ENCODE measurements at places on chromosomes 7 and 10.
A peak's percentile ranks its signal among the peaks of the same experiment; 100 is the strongest.

DNA sequence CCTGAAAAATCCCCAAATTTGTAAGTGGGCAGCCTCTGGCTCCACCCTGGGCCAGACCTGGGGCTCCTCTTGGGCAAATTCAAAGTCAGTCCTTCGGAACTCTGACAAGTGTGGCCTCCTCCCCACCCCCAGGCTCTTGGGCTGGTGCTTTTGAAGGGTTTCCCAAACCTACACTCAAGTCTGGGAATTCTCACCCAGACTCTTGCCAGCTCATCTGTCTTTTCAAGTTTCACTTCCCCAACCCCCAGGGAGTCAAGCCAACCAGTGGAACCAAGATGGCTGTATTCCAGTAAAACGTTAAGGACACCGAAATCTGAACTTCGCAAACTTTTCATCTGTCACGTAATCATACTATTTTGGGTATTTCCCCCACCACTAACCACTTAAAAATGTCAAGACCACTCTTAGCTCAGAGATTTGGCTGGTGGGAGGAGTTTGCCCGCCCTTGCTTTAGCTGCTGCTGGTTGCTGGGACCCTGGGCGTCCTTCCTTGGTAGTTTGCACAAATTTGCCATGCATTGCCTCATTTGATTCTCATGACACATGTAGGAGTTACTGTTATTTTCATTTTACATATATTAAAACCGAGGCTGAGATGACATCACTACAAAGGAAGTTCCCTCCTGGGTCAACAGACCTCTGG is 1.7 kb upstream of the MYO1G start:
- no peak for DNase-seq

DNA sequence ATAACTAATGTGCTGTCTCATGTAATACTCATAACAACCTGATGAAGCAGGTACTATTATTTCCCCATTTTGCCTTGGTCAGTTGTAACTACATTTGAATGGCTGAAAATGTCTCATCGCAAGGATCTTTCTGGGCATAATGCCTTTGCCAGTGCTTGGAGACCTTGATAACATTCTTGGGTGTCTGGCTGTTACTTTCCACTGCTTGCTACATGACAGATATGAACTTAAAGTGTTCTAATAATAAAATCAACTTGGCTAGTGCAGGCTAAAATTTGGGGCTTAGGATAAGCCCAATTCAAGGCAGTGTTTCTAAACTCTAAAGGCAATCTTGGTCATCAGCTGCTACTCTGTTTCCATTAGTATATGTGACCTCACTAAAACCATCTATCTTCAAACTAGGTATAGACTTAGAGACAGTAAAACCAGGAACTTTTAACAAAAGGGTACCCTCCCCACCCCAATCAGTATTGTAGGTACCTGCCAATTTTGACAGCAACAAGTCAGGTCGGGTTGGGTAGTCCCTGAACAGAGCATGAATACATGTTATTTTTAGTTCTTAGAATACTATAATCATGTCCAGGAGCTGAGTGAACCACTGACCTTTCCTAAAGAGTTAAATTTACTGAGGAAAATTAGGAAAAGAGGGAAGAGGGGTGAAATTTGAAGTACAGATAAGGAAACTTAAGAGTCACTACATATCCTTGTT is 68.2 kb upstream of the AHR start:
- no peak for DNase-seq

GRCh38 chr10:101682172-101682825 is 12.7 kb downstream of the FBXW4 start:
- peak; percentile 7 for DNase-seq

GRCh38 chr7:49166441-49166840 is 242.1 kb downstream of the CDC14C start:
- DNase-seq = peak; percentile 1

DNA sequence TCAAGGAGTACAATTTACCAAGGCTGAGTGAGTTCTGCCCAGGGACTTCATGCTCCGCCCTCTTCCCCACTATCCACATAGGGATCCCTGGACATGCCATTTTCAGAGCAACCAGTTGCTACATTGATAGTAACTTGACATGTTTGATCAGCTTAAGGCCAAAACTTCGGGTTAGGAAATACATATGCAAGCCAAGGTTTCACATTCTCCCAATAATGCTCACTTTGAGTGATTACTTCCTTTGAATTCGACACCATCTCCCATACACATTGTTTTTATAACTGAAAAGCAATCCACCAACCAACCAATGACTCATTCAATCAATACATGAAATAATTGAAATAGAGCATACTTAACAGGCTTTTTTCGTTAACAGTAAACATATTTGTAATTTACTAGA is 137.9 kb downstream of the GLI3 start:
- DNase-seq = no peak

GRCh38 chr10:78747401-78748234 is 321.1 kb upstream of the ZMIZ1 start:
- DNase-seq = no peak

- DNase-seq = peak; percentile 59
These were observed 200.7 kb downstream of the RAPGEF5 start for GRCh38 chr7:22156205-22156604.

GRCh38 chr7:23100697-23101096 is 4.9 kb upstream of the KLHL7 start:
- DNase-seq = no peak

- no peak for DNase-seq
These were observed 436.7 kb downstream of the IPMK start for GRCh38 chr10:57830877-57831560.

DNA sequence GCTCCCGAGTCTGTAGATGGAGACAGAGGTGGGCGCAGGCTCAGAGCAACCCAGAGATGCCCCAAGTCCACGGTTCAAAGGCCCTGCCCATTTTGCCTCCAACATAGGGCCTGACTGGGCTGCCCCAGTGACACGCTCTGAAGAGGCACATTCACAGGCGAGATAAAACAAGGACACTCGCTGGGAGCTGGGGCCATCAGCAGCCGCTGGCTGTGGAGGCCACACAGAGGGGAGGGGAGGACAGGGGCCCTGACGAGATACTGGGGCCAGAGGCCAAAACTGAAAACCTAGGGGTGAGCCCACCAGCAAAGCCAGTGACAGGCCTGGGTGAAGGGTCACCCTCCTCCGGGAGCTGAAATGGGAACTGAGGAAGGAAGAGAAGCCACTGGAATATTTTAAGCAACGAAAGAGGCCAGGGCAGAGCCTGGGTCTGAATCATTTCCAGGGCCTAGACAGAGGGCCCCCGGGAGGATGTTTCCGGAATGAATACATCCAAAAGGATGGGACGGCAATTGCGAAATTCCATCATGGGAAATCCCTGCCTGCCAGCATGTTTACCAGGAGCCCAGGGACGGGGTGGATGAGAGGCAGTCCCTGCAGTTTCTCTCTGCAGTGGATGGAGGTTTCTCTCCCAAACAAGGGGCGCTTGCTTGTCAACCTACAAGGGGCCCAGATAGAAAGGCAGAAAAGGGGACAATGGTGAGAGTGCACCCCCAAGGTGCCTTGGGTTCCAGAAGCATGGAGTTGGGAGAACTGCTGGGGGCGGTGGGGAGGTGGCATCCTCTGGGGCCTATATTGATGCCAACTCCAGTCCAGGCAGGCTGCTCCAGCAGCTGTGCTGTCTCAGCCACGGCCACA is 29.0 kb upstream of the HSPA12A start:
- peak; percentile 69 for DNase-seq

DNA sequence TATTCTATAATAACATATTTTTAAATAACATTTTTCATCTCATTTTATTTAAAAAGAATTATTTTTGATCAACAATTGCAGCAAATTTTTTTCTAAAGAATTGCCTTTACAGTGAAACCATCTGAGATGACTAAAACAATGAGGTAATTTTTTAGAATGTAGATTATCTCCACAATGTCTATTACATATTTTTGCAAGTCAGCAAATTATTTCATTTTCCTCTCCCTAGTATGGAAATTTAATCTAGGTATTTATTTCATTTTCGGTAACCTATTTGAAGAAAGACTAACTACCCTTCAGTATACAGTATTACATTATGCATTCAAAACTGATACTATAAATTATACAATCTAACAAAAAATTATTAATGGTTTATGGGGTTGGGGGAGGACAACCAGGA is 213.2 kb upstream of the SP4 start:
- DNase-seq = no peak

GRCh38 chr7:146201945-146202344 is 85.3 kb downstream of the CNTNAP2 start:
- DNase-seq = no peak

DNA sequence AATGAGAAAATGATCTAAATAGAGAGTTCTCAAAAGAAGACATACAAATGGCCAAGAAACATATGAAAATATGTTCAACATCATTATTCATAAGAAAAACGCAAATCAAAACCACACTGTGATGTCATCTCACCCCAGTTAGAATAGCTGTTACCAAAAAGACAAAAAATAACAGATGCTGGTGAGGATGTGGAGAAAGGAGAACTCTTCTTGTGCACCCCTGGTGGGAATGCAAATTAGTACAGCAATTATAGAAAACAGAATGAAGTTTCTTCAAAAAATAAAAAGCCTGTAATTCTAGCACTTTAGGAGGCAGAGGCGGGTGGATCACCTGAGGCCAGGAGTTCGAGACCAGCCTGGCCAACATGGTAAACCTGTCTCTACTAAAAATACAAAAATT is 199.3 kb downstream of the PARD3 start:
- DNase-seq = no peak

DNA sequence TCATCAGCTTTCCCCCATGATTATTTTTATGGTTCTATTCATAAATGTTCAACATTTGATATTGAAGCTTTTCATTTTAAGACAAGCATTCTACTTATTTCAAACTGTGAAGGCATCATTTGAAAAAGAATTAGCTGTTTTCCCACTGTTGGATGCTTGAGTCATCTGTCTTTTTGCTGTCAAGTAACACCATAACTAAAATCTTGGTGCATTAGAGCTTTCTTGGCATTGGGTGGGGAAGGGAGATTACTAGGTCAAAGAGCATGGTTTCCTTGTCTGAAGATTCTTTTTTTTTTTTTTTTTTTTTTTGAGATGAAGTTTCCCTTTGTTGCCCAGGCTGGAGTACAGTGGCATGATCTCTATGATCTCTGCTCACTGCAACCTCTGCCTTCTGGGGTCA is 68.5 kb downstream of the CTBP2 start:
- peak; percentile 41 for DNase-seq

DNA sequence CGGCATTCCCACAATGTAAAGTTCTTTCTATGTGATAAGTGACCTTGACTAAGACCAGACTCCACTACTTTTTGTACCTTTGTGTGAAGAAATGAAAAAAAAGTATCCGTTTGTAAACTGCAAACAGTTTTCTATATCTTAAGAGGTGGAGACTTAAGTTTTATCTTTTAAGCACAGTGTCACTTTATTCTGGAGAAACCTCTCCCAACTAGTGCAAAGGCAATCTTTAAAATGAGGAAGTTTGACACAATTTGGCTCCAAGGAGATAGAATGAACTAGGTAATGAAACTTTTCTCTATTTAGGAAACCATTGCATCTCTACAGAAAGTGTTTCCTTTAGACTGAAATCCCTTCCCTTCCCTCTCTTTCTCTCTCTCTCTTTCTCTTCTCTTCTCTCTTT is 122.9 kb downstream of the SAMD9 start:
- DNase-seq = no peak

DNA sequence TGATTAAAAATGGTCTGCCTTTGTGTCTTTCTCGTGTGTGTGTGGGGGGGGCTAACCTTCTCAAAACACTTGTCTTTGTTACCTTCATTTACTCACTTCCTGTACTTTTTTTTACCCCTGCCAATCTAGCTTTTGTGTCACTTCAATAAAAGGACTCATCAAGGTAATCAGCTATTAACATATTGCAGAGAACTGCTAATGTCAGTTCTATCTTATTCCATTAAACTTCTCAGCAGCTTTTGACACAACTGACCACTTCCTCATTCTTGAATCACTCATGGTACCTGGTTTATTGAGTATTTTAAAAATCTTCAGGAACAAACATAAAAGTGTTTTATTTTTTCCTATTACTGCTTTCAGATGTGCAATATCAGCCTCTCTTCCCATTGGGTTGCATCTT is 59.8 kb downstream of the SLC25A40 start:
- no peak for DNase-seq

DNA sequence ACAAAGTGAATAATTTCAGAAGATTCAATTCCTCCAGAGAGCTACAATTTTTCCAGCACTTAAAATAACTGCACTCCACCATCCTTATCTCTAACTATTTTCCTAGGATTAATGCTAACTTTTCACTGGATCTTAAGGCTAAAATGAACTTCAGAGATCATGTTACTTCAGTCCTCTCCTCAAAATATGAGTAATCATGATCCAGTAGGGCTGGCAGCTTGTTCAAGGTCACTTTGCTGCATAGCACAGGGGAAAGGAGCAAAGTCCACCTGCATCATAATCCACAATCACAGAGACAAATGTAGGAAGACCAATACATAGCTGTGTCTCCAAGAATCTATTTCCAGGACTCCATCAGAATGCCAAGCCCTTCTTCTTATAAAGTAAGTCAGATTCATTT is 150.3 kb downstream of the LRRTM3 start:
- DNase-seq = peak; percentile 7

DNA sequence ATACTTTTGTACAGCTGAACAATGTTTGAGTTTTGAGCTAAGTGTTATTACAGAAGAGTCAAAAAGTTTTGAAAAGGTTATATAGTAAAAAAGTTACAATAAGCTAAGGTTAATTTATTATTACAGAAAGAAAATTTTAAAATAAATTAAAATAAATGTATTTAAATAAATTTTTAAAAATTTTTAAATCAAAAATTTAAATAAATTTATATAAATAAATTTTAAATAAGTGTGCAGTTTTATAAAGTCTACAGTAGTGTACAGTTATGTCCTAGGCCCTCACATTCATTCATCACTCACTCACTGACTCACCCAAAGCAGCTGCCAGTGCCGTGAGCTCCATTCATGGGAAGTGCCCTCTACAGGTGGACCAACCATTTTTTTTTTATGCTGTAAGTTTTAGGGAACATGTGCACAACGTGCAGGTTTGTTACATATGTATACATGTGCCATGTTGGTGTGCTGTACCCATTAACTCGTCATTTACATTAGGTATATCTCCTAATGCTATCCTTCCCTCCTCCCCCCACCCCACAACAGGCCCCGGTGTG is 462.9 kb upstream of the ZMIZ1 start:
- DNase-seq = peak; percentile 14

DNA sequence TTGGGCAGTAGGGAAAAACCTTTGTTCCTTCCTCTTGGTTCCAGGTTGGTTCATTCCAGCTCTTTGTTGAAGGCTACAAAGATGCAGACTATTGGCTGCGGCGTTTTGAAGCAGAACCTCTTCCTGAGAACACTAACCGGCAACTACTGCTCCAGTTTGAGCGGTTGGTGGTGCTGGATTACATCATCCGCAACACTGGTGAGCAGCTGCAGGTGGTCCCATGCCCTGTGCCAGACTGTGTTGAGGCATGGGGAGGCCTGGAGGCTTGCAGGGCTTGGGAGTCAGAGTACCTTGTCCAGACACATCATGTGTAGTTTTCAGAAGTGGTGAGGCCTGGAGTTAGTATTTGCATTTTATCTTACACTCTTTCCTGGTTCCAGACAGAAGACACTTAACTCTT is 16.3 kb downstream of the PI4K2A start:
- no peak for DNase-seq

GRCh38 chr10:94108200-94108599 is 114.5 kb downstream of the PLCE1 start:
- DNase-seq = peak; percentile 93

- peak; percentile 55 for DNase-seq
These were observed 136.9 kb downstream of the KCNMA1 start for GRCh38 chr10:77500754-77501151.

- peak; percentile 70 for DNase-seq
These were observed 7.6 kb downstream of the FAM53B start for GRCh38 chr10:124736491-124737136.

GRCh38 chr7:105346138-105346537 is 42.6 kb downstream of the SRPK2 start:
- DNase-seq = no peak
